ENCODE measurements at places on chromosomes 1 and 21. TPM values are rescaled to one million over a fixed set of nuclear protein-coding genes. Genes with fewer than 3 reads are reported as not detected.

TPR gene
- total RNA-seq: 166 TPM

ST3GAL3 gene
- 39.5 TPM for total RNA-seq

BATF3 gene
- total RNA-seq: 1.1 TPM

C8B gene
- not detected for total RNA-seq

VSIG8 gene
- total RNA-seq: not detected

Measured in camera-type eye (tissue), 1 donor.